GM23338 (cell line): ENCODE measurements at places on chromosomes 6 and 20. TPM values are rescaled to one million over a fixed set of nuclear protein-coding genes. Genes with fewer than 3 reads are reported as not detected.
A peak's percentile ranks its signal among the peaks of the same experiment; 100 is the strongest.

- peaks cover 8% of the 10 kb centered on the region; the same call in 1 of the 2 replicates for H3K36me3 ChIP-seq
- DNase-seq: no peak
- H3K4me3 ChIP-seq: no peak overlapping the region
- no peaks in the 10 kb centered on the region for H3K27me3 ChIP-seq
- peak overlapping the region; percentile 50 for H3K27ac ChIP-seq
Observed at GRCh38 chr6:4948781-4949450, 54.9 kb downstream of the RPP40 start.

DNA sequence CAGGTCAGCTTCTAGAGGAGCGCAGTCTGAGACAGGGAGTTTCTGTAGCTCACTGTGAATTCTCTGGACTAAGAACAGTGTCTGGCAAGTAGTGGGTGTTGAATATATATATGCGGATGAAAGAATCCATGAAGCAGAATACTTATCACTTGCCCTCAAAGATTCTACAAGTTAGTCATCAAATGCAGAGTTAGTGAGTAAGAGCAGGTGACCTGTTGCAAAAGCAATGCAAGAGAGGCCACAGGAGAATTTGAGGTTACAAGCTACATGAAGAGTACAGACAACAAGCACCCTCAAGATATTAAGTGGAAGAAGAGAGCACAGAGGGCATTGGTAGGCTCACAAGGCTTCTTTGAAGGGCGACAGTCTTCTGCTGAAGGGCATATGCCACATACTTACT, 103.4 kb upstream of the BTBD3 start:
- no peak overlapping the region for H3K4me3 ChIP-seq
- no peak for DNase-seq
- H3K27me3 ChIP-seq: no peaks in the 10 kb centered on the region
- no peak overlapping the region for H3K27ac ChIP-seq
- no peaks in the 10 kb centered on the region for H3K36me3 ChIP-seq
- no peaks in the 10 kb centered on the region for H3K4me1 ChIP-seq

- peak; percentile 49 for DNase-seq
- no peak overlapping the region for H3K4me3 ChIP-seq
- no peaks in the 10 kb centered on the region for H3K4me1 ChIP-seq
- H3K27me3 ChIP-seq: no peaks in the 10 kb centered on the region
Observed at GRCh38 chr20:58558486-58559367, 43.5 kb upstream of the APCDD1L start.

- H3K27me3 ChIP-seq: no peaks in the 10 kb centered on the region
- no peak overlapping the region for H3K27ac ChIP-seq
- DNase-seq: no peak
Observed at GRCh38 chr20:35502352-35502751, 27.1 kb downstream of the C20orf173 start.

- no peak overlapping the region for H3K4me3 ChIP-seq
- H3K36me3 ChIP-seq: peaks cover 16% of the 10 kb centered on the region
- DNase-seq: no peak
- H3K27ac ChIP-seq: peak overlapping the region; percentile 73
Observed at GRCh38 chr20:32823078-32823477, 3.3 kb downstream of the MAPRE1 start.

DNA sequence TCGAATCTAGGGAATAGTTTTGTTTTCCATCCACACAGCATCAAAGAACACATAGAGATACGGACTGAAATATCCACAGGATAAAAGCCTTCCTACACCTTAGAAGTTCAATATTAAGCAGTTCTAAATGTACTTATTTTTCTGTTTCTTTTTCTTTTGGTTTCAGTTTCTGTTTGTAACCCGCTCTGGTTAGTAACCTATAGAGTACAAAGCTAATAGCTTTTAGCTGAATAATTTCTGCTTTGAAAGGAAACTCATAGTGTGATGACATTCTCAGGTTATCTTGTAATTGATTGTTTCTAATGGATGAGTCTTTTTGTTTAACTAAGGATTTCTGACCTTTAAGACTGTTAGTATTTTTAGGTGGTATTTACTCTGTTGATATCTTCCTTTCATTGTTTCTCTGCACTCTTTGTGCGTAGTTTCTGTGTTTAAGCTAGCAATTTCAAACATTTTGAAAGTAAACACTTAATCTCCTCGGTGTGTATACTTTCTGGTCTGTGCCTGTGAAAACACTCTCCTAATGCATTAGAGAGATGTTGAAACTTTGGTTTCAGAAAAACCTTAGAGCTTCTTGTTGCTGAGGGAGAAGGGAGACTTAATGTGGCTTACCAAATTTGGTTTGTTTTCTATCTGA, 385.5 kb downstream of the HDGFL1 start:
- H3K36me3 ChIP-seq: no peaks in the 10 kb centered on the region
- no peak overlapping the region for H3K4me3 ChIP-seq
- no peak for DNase-seq
- no peaks in the 10 kb centered on the region for H3K27me3 ChIP-seq
- H3K4me1 ChIP-seq: no peaks in the 10 kb centered on the region

- H3K27ac ChIP-seq: no peak overlapping the region
- no peak overlapping the region for H3K4me3 ChIP-seq
- H3K36me3 ChIP-seq: no peaks in the 10 kb centered on the region
- DNase-seq: no peak
- peaks cover 5% of the 10 kb centered on the region for H3K4me1 ChIP-seq
Observed at GRCh38 chr6:142821860-142822259, 123.1 kb downstream of the HIVEP2 start.

The DYNLT2 gene
- polyA plus RNA-seq: 1.6 and 4.4 TPM in 2 replicates

- DNase-seq: no peak
- no peaks in the 10 kb centered on the region for H3K36me3 ChIP-seq
- no peak overlapping the region for H3K4me3 ChIP-seq
- no peaks in the 10 kb centered on the region for H3K27me3 ChIP-seq
- H3K27ac ChIP-seq: no peak overlapping the region
Observed at GRCh38 chr6:40606981-40607380, 19.8 kb upstream of the LRFN2 start.

The NRSN1 gene
- polyA plus RNA-seq: 0.63 and 0.68 TPM in 2 replicates

DNA sequence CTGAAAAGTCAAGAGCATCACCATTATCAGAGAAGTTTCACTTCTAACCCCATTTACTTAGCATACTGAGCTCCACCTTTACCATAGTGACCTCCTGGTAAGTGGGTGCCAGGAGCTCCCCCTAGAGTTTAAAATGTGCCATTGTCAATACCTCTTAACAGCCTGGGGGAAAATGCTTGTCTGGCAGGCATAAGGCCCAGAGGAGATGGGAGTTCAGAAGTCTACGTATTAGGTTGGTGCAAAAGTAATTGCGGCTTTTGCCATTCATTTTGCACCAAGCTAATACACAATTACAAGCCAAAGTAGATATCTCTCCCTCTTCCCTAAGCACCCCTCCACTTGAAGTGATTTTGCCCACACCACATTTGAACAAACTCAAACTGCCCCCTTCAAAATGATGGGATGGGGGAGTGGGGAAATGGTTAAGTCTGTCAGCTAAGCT, 919.0 kb downstream of the KIF16B start:
- DNase-seq: peak; percentile 92
- H3K27me3 ChIP-seq: no peaks in the 10 kb centered on the region
- H3K27ac ChIP-seq: no peak overlapping the region

The LY6G6F gene
- polyA plus RNA-seq: not detected in 2 replicates

The LGSN gene
- polyA plus RNA-seq: 0.15 TPM in 1 of 2 replicates, not detected in the other

The NKX2-2 gene
- polyA plus RNA-seq: not detected in 2 replicates
